GDM1 (cell line): ENCODE measurements at places on chromosomes 1 and 21.

DNA sequence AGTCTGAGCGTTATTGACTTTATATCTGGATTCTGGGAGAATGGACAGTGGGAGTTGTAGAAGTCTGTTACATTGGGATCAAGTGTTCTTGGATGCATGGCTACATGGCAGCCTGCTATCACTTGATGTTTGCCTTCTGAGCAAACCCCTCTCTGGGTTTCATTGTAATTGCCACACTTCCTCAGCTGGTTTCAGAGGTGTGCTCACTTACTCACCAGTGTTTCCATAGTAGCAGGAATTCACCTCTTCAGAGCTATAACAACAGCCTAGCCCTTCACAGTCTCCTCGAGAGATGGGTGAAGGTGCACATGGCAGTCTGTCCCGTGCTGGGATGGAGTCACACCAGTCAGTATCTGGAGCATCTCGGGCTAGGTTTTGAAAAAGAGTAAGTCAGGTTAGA lies 2.6 kb downstream of the ZP4 start:
- DNase-seq, result no peak

GRCh38 chr21:30268608-30269197 lies 14.0 kb downstream of the KRTAP24-1 start:
- DNase-seq, result no peak

DNA sequence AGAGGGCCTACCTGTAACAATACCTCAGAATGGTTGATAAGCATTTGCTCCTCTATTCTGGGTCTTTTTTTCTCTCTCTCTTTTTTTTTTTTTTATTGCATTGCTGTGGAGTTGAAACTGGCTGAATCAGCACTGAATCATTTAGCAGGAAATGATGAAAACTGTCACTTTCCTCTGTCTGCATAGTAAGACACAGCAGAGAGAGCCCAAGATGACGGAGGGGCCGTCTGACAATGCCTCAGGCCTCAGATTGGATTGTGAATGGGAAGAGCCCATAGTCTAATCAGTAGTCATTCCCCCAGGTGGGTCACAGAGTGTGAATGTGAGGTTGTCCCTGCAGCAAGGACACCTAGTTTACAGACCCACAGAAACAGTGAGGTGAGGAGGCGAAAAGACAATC lies 193.2 kb upstream of the PLXNA2 start:
- DNase-seq, result no peak

DNA sequence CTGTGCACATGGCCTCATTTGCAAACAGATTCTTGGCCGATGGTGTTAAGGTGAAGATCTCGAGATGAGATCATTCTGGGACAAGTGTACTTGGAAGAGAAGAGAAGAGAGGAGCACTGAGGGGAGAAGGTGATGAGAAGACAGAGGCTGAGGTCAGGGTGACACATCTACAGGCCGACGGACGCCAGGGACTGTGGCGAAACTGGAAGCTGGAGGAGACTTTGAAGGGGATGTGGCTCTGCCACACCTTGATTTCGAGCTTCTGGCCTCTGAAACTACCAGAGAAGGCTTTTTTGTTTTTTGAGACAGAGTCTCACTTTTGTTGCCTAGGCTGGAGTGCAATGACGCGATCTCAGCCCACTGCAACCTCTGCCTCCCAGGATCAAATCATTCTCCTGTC lies 137.5 kb upstream of the TMEM51 start:
- no peak for DNase-seq

DNA sequence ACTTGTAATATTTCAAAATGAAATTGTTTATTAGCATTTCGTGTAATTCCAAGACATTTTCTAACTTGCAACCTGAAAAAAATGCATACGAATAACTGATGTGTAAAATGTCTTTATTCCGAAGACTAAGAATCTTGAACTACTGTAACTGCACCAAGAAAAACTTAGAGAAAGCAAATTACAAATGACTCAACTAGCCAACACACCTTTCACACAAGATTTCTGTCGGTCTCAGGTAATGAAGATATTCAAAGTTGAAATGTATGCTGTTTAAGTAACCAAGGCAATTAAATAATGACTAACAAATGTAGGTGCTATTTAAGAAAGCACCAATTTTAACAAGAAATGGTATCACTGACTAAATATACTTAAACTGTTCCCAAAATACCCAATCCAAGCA lies 2.1 kb downstream of the CLSTN1 start:
- no peak for DNase-seq

DNA sequence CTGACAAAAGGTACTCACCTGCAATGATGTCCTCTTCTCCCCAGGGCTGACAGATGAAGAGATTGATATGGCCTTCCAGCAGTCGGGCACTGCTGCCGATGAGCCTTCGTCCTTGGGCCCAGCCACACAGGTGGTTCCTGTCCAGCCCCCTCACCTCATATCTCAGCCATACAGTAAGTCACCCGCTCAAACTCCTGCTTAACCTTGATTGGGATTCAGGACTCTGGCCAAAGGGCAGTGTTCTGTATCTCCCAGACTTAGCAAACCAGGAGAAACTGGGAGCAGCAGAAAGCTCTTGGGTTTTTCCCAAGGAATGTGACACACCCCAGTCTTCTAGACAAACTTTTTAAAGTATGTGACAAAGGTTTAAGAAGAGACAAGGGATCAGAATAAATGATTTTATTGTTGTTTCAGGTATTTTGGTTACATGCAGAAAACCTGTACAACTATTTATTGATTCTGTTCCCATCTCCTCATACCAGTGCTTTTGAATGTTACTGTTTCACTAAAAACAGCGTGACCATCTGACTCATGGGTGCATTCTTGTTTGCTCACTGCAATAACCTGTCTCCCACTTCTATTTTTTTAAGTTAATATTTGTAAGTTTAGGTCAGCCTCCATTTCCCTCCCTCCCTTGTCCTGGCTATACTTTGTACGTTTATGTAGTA lies 124.6 kb downstream of the PEX14 start:
- no peak for DNase-seq
